ENCODE measurements at places on chromosomes 6 and 20. TPM values are rescaled to one million over a fixed set of nuclear protein-coding genes. Genes with fewer than 3 reads are reported as not detected.

DNA sequence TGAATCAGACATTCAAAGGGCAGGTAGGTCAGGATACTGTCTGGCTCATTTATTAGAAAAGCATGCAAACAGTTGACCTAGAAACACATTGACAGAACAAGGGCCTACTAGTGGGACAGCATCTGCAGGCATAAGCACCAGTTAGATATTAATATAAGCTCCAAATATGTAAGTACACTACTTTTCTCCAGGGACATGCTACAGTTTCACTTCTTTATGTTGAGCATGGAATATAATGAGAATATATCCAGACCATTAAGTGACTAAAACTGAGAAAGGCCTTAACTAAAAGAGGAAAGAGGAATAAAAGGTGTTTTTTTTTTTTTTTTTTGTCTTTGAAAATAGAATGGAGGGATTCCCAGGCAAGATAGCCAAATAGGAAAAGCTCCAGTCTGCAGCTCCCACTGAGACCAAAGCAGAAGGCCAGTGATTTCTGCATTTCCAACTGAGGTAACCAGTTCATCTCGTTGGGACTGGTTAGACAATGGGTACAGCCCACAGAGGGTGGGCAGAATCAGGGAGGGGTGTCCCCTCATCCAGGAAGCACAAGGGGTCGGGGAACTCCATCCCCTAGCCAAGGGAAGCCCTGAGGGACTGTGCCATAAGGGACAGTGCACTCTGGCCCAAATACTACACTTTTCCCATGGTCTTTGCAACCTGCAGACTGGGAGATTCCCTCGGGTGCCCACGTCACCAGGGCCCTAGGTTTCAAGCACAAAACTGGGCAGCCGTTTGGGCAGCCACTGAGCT, 251.6 kb downstream of the PHF3 start:
- no peak for DNase-seq

DNA sequence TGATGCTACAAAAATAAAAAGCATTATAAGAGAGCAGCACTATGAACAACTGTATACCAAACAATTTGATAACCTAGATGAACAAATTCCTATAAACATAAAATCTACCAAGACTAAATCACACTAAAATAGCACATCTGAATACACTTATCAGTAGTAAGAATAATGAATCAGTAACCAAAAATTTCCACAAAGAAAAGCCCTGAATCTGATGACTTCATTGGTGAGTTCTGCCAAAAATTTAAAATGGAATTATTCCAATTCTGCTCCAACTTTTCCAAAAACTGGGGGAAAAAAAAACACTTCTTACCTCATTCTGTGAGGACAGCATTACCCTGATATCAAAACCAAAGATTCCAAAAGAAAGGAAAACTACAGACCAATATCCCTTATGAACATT, 206.2 kb downstream of the WDR27 start:
- DNase-seq, result peak; percentile 37

GRCh38 chr20:47353239-47353691, 3.2 kb downstream of the ZMYND8 start:
- DNase-seq, result no peak

DNA sequence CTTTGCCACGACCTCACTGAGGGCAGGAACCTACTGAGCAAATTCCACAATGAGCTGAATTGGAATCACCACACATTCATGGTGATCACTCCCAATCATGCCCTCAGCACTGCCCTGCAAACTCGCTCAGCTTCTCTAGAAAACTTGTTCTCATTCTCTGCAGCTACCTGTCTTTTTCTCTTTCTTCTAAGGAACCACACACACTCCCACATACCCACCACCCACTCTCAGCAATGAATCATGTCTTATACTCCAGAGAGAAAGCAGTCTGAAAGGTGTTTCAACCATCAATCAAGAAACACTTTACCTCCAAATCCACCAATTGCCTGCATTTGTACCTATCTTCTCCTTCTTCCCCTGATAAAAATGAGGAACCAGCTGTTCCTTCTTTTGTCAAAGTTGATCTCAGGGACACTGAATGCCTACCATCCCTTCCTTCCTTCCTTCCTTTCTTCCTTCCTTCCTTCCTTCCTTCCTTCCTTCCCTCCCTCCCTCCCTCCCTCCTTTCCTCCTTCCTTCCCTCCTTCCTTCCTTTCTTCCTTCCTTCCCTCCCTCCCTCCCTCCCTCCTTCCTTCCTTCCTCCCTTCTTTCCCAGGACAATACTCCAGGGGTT, 84.6 kb upstream of the SGK1 start:
- DNase-seq, result no peak

DNA sequence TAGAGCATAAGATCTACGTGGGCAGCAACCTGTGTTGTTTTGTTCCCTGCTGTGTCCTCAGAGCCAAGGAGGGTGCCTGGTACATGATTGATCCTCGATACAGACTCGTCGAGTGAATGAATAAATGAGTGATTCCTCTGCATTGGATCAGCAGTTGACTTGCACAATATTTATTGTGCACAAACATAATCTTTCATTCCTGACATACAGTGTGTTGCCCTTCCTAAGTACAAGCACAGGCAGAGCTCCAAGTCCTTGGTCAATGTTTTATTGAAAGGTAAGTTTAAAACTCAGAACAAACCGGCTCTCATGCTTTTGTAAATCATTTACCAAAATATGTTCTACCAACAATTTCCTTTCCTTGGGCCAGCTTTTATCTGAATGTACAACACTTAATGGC, 57.4 kb downstream of the STMND1 start:
- no peak for DNase-seq

DNA sequence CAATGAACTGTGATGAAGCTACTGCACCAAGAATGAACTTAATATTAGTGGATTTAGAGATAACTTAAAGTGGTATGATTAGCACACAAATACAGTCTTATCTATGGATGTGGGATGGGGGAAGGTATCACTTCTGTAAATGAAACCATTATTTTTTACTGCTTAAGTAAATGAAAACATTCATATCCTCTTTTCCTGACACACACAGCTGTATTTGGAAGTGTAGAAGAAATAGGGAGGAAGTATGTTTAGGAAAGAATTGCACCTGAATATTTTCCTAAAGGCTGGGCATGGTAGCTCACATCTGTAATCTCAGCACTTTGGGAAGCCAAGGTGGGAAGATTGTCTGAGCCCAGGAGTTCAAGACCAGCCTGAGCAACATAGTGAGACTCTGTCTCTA, 96.8 kb downstream of the HIVEP2 start:
- DNase-seq, result no peak

Gene STK38
- 67.6 TPM for total RNA-seq

All from M059J (cell line).